Mononuclear cell (primary cell): ENCODE measurements at places on chromosomes 7 and 10. TPM values are rescaled to one million over a fixed set of nuclear protein-coding genes. Genes with fewer than 3 reads are reported as not detected.

Gene DGKI
- total RNA-seq: 0.21 TPM

Gene TRIM50
- total RNA-seq: not detected

Gene FRA10AC1
- total RNA-seq: 12.2 TPM

Gene ITGA8
- total RNA-seq: not detected

Gene SLC35B4
- 6.8 TPM for total RNA-seq

Gene DKK1
- total RNA-seq: not detected

Gene PPP2R2D
- total RNA-seq: 33.4 TPM

Gene CASP7
- 21.3 TPM for total RNA-seq

Gene GIMAP7
- 44.2 TPM for total RNA-seq

Gene SH2D4B
- 0.10 TPM for total RNA-seq

Gene JAZF1
- 16.5 TPM for total RNA-seq

Gene CCL24
- total RNA-seq: not detected

Gene MLXIPL
- 0.42 TPM for total RNA-seq

Gene TAF3
- total RNA-seq: 6.7 TPM

Gene GPR26
- under 0.01 TPM for total RNA-seq

Gene ASZ1
- total RNA-seq: not detected

Gene CPVL
- 132 TPM for total RNA-seq

Gene GBF1
- 16.7 TPM for total RNA-seq

Gene TAS2R5
- total RNA-seq: 0.10 TPM

Gene AHR
- 490 TPM for total RNA-seq

Gene SLC13A1
- total RNA-seq: not detected

Gene ZNF107
- total RNA-seq: 22.0 TPM

Gene FBXL13
- total RNA-seq: 1.9 TPM

Gene AKR1D1
- not detected for total RNA-seq

Gene TMEM72
- total RNA-seq: not detected

Gene TMEM176A
- 2.1 TPM for total RNA-seq

Gene PVRIG
- 13.9 TPM for total RNA-seq

Gene STEAP4
- total RNA-seq: 2.3 TPM

Gene CLEC5A
- total RNA-seq: 3.6 TPM

Gene PLAC9
- not detected for total RNA-seq

Gene ZNF365
- total RNA-seq: 1.5 TPM

Gene GNAT3
- total RNA-seq: not detected

Gene KNDC1
- 0.94 TPM for total RNA-seq

Gene ANKRD2
- total RNA-seq: not detected

Gene PIK3CG
- total RNA-seq: 81.3 TPM

Gene ZNF722
- not detected for total RNA-seq

Gene RPEL1
- not detected for total RNA-seq

Gene EVX1
- total RNA-seq: not detected

Gene SEMA4G
- total RNA-seq: 0.10 TPM

Gene FAM237B
- not detected for total RNA-seq

Gene LEP
- total RNA-seq: not detected

Gene CHST12
- total RNA-seq: 3.0 TPM

Gene ABCB4
- total RNA-seq: 7.2 TPM

Gene GIMAP5
- total RNA-seq: 102 TPM

Gene FAM20C
- total RNA-seq: 15.3 TPM

Gene WEE2
- total RNA-seq: 0.31 TPM

Gene ETV1
- 0.31 TPM for total RNA-seq

Gene OIT3
- 0.21 TPM for total RNA-seq

Gene VPS37D
- total RNA-seq: 0.63 TPM

Gene KCND2
- not detected for total RNA-seq

Gene LIPJ
- total RNA-seq: not detected
